ENCODE measurements at places on chromosomes 1 and 21.

DNA sequence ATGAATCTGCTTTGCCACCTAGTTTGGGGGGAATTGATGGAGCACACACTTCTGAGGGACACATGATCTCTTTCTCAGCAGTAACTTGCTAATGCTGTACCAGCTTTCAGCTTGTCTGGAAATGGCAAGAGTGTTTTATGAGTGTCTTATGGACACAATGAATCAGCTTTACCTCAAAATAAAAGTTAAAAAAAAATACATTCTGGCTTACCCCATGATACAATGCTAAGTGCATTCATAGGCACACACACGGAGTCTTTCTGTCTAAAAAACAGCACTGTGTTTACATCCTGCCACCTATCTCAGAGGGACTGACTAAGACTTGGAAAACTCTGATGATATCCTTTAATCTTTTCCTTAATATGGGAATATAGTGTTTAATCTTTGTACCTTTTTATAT, 455.5 kb upstream of the ADAMTS5 start:
- DNase-seq = no peak

- no peak for DNase-seq
Measured at GRCh38 chr1:216314379-216315095, 108.7 kb downstream of the USH2A start.

GRCh38 chr21:25967181-25967900, 203.2 kb downstream of the APP start:
- no peak for DNase-seq

GRCh38 chr21:44290327-44291077, 4.8 kb downstream of the AIRE start:
- DNase-seq = no peak

GRCh38 chr21:16644685-16645084, 868.2 kb upstream of the CXADR start:
- DNase-seq = no peak

- DNase-seq = no peak
Measured at GRCh38 chr1:32716312-32717148, 14.0 kb upstream of the SYNC start.

DNA sequence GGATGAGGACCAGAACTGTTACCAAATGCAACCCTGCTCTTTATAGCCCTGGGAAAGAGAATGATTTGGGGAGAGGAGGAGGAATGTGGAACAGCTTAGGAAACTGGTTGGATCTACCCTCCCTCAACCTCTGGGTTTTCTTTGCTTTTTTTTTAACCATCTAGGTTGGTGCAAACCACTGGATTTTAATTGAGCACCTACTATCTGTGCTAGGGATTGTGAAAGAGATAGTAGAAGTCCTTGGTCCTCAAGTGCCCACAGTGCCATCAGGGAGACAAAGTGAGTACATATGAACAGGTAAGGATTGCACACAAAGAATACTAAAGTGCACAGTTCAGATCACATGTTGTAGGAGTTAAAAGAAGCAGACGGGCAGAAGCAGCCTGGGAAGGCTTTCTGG, 4.7 kb downstream of the TAGLN2 start:
- no peak for DNase-seq

DNA sequence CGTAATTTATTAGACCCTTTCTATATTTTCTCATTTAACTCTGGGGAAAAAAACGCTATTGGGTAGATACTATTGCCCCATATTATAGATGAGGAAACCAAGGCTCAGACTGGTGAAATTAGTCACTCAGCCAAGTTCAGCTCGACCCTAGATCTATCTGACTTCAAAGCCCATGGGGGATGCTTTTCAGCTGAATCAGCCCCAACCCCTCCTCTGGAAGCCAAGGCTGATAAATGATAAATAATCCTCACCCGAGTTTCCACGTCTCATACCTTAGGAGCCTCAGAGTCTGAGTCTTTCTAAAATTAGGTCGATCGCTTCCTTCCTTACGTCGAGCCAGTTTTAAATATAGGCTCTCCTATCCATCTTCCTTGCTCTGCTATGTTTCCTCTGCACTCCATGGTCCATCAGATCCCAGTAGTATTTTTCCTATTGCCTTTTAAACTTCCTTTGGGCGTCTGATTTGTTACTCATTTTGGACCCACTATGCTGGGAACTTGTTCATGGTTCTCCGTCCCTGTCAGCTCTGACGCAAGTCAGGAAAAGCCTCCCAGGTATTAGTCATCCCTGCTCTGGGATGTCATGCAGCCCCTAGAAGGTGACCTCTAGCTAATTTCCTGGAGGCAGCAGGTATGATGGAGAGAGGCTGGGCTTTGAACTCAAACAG, 122.8 kb downstream of the PLPP3 start:
- DNase-seq = no peak

- no peak for DNase-seq
Measured at GRCh38 chr1:33460947-33461629, 11.4 kb upstream of the ZSCAN20 start.

GRCh38 chr1:26740952-26741351, 45.1 kb downstream of the ARID1A start:
- DNase-seq = no peak

- no peak for DNase-seq
Measured at GRCh38 chr1:209229494-209230061, 353.9 kb upstream of the CAMK1G start.

DNA sequence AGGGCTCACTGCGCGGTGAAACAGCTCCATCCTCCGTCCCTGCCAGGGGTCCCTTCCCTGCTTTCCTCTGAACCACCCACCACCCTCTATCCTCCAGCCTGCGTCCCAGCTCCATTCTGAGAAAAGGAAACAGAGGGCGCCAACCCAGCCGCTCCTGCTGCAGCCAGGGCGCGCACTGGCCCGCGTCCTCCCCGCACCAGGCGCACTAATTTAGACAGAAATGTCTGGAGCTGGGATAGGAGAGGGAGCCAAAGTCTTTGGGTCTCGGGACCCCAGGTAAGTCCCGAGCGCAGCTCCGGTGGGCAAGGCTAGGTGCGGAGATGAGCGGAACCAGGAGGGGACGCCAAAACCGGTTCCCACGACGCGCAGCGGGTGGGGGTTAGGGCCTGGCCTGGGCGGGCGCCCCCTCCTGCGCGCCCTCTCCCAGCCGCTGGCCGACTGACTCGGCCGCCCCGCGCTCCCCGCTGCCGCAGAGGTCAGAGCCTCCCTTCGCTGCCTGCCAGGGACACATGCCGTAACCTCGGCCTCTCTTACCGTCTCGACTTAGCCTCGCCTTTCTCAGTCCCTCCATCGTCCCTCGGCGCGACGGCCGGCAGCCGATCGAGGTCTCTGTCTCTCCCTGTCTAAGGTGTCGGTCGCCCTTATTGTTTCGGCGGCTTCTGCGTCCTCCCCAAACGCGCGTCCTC, 2.0 kb downstream of the CAMK2N1 start:
- DNase-seq = no peak

DNA sequence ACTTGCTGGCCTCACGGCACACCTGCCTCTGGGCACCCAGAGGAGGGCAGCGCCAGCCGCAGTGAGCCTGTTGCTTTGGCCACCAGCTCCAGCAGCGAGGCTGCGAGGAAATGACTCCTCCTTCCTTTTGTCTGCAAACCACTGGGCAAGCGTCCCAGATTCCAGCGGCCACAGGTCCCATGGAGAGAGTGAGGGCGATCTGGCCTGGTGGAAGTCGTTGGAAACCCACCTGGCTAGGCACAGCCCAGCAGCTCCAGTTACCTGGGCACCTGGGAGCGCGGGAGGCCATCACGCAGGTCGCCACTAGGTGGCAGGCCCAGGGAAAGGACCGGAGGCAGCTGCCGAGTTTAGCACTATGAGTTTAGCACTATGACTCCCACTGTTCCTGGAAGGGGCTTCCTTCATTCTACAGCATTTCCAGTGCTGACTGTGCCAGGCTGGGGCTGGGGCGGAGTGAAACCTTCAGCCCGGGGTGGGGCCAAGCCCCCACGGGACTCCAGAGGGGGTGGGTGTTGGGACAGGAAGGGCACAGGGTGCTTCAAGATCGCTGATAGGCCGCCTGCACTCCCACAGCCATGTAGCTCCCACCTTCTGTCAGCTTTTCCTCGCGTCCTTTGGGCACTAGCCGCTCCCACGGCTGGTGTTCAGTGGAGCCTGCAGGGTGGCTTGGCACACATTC, 1.1 kb upstream of the ESPN start:
- DNase-seq = peak; percentile 67

DNA sequence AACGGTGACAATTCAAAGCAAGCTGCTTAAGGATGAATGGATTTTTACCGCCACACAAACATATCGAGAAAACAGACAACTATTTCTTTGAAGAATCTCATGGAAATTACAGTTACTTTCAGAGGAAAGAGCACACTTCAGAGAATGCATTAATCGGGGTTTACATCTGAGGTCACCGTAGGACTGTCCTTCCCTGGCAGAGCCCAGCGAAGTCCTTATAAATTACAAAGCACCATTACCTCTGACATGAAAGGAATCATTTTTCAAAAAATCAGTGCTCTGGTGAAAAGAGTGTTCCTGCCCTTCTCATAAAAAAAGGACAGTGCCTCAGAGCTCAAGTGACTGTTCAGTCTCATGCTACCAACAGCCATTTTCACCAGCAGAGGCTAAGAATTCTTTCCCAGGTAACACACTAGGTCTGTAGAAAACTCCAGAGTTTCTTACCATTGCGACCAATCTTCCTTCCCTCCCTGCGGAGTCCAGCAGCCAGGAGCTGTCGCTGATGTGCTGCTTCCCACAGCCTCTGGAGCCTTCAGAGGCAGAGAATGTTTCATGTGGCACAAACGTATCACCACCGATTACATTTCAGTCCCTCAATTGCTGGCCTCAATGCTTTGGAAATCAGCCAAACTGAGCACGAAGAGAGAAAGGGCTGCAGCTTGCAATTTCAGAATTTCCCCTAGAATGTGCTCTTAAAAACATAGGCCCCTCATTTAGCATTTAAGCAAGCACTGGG, 75.4 kb downstream of the PLD5 start:
- DNase-seq = no peak

- DNase-seq = no peak
Measured at GRCh38 chr1:39440856-39441255, 50.6 kb upstream of the BMP8A start.

- no peak for DNase-seq
Measured at GRCh38 chr1:67299296-67299695, 8.4 kb upstream of the IL12RB2 start.

DNA sequence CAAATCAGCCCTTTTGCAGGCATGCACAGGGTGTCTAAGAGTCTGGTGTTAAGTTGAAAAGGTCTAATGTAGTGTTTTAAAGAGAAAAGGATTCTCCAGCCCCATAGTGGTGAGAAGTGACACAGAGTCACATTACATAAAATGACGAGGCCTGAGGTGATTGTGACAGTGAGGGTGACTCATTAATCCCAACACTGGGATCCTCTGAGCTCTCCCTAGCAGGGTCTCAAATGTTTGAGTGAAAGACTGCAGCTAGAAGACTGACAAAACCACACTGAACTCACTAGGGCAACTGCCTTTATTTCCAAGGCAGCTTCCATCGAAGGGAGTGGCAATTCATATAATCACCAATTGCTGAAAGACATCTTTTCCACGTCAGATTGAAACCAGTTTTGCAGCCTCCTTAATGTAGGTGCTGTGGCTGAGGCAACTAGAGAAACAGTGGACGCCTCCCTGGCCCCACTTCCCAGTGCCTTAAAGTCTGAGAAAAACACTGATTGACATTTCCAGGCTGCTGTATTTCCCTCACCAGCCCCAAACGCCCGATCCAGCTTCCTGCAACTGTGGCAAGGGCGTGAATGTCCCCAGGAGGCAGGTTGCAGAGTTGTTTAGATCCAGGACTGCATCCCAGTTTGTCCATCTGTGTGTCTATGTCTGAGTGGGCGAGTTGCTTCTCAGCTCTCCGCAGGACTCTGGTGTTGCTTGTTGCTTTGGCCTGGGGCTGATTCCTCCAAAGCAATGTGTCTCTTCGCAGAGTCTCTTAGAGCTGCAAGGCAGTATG, 81.4 kb downstream of the RUNX1 start:
- no peak for DNase-seq

DNA sequence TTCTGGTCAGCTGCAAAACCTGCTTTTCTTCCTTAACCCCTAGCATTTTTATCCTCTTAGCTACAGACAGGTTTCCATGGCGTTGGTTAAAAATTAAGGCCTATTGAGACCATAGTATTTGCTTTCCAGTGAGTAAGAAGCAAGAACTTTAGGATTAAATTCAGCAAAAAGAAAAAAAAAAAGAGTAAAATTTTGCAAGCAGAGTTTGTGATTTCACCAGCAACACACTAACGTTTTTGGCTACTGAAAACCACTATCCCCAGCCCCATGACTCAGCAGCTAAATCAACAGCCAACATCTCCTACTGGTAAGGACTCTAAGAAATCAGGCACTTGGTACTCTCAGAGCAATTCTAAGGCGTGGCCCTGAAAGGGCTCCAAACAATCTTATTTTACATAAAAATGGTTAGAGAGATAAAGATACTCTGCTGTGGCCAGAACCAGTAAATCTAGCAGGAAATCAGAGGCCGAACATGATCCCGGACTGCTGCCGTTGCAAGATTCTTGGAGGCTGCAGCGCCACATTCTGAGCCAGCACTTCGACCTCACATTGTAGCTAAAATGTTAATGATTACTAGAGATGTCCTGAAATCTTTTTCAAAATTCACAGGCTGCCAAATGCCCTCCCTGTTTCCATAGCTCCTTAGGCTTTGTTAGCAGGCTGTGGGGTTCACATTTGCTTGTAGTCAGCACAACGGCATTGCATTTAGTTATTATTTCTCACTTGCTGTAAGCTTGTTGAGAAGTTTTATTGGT, 1.6 kb upstream of the ENO1 start:
- DNase-seq = no peak

DNA sequence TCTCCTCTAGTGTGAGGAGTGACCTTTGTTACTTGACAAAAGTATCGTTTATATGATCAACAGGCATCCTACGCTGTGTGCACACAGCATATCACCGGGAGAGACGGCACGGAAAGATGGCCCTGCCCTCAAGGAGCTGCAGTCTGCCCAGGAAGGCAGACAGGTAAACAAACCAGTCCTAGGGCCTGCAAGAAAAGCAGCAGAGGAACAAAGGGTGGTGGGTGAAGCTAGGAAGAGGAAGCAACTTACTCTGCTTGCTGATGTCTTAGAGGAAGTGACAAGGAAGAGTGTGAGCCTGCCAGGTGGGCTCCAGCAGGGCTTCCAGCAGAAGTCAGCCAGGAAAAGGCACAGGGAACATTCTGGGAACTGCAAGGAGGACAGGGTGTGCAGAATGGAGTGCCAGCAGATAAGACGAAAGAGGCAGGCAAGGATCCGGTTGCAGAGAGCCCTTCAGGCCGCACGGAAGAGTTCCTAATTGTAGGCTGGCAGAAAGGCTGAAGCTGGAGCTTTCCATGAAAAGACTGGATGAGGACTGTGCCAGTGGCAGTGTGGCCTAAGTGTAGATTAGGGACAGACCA, 106.7 kb downstream of the SLC45A1 start:
- peak; percentile 73 for DNase-seq

- DNase-seq = no peak
Measured at GRCh38 chr1:147581459-147581858, 40.2 kb downstream of the BCL9 start.

DNA sequence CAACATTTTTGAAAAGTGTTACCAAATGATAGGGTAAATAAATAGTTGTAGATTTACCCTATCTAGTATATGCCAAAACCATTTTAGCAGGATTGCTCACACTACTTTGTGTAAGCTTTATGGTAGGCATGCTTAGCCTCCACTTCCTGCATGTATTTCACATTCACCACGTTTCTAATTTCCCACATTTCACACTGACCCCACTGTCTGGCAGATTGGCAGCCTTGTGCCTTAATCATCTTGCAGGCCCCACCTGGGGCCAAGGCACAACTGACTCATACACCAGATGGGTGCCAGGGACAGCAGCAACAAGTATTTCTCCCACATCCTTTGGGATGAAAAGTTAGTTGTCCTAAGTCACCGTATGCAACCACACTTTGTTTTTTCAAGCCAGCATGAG, 21.2 kb upstream of the CENPF start:
- no peak for DNase-seq

GRCh38 chr1:160794376-160794775, 1.6 kb upstream of the LY9 start:
- no peak for DNase-seq

- DNase-seq = no peak
Measured at GRCh38 chr1:179881642-179882252, 338 bp upstream of the TOR1AIP1 start.
